WTC11 (cell line): ENCODE measurements at places on chromosomes 2 and 18. TPM values are rescaled to one million over a fixed set of nuclear protein-coding genes. Genes with fewer than 3 reads are reported as not detected.

GRCh38 chr2:172712251-172712650 is 23.4 kb upstream of the RAPGEF4 start:
- no peaks in the 10 kb centered on the region for H3K4me1 ChIP-seq
- H3K27ac ChIP-seq: no peak overlapping the region
- no peak for DNase-seq

DNA sequence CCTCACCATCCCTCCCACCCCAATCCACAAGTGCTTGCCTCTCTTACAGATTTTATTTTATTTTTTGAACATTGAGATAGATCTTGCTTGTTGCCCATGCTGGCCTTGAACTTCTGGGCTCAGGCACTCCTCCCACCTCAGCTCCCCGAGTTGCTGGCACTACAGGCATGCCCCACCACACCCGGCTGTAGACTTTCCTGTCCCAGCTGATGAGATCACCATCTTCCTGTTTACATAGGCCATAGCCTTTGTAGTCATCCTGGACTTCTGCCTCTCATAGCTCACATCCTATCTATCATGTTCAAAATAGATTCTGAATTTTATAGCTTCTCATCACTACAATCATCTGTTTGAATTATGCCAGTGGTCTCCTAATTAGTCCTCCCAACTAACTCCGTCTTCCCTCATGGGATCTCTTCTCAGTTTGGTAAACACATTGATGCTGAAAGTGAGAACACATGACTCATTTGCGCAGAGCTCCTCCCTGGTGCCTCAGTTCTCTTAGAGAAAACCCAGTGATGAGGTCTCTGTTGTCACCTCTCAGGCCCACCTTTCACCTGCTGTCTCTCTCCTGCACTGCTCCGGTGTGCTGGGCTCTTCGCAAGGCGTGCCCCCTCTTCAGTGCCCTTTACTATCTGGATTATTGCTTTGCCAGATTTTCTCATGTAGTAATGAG is 243.0 kb downstream of the ZNF407 start:
- H3K36me3 ChIP-seq: no peaks in the 10 kb centered on the region
- H3K4me1 ChIP-seq: peaks cover 21% of the 10 kb centered on the region
- no peak overlapping the region for H3K27ac ChIP-seq
- H3K27me3 ChIP-seq: no peaks in the 10 kb centered on the region

DNA sequence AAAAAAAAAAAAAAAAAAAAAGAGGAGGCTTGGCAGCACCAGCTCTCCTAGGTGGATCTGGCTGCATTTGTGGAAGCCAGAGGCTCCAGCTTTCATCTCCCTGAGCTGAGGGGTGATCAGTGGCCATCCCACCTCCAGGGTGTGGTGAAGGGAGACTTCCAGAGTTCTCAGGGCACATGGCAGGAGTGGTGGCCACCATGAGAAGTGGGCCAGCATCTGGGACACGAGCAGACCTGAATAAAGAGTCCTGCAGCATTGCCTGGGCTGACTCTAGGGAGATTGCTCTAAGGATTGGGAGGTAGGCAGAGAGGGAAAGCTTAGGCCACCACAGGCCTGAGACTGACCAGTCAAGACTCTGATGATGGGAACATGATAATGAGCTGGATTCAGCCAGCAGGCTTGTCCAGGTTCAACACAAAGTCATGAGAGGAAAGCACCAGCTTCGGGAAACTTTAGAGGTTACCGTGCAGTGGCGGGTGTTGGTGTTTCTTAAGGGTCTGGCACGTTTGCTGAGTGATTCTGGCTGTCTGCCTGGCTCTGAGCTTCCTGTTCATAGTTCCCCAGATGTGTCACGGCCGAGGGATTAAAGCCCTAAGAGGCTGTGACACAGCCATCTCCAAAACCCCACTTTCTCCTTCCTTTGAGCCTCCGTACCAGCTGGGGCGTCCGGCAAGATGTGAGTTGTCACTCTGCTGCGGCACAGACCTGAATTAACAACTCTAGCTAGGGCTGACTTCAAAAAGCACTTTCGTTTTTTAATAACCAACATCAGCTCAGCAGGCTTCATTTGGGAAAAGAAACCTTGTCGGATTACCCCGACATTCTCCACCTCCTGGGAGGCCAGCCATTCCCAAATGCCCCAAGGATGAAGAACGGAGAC is 38.3 kb upstream of the IL1R1 start:
- no peak for DNase-seq
- H3K27ac ChIP-seq: no peak overlapping the region
- no peaks in the 10 kb centered on the region for H3K4me1 ChIP-seq
- no peak overlapping the region for H3K4me3 ChIP-seq
- no peaks in the 10 kb centered on the region for H3K27me3 ChIP-seq

DNA sequence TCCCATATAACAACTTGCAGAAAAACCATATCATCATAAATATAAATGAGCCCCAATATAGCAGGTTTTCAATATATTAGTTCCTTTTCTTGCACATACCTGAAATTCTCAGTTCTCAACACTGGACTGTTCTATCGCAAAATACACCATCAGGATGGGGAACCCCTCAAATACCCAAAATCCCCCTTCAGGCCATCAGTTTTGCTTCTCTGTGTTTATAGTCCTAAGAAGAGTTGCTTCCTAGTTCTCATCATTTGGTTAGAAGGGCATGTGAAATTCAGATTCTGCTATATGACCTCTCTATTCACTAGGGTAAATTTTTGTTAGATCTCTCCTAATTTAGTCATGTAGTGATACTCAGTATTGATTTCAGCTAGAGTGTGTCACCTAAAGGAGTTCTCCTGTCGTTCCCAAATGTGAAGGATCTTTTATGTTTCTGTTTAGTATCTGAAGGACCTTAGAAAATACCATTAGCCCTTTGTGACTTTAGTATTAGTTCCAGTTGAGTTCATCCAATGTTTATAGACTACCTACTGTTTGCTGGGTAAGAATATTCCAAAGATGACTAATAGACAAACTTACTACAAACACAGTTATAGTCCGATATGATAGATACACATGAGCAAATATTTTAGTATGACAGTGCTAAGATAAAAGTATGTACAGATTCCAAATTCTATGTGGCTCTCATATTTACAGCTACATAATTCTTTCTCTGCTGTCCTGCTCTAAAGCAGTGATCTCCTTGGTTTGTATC is 115.8 kb downstream of the TTC27 start:
- no peak overlapping the region for H3K4me3 ChIP-seq
- DNase-seq: no peak
- H3K27me3 ChIP-seq: no peaks in the 10 kb centered on the region
- H3K4me1 ChIP-seq: no peaks in the 10 kb centered on the region; the same call in 1 of the 2 replicates
- H3K27ac ChIP-seq: no peak overlapping the region
- H3K36me3 ChIP-seq: no peaks in the 10 kb centered on the region

- no peak overlapping the region for H3K4me3 ChIP-seq
- no peak for DNase-seq
- peaks cover 20% of the 10 kb centered on the region for H3K4me1 ChIP-seq
- peaks cover 2% of the 10 kb centered on the region for H3K27me3 ChIP-seq
Observed at GRCh38 chr2:173232956-173233744, 121.5 kb upstream of the CDCA7 start.

- no peak for DNase-seq
- H3K4me3 ChIP-seq: no peak overlapping the region
- no peak overlapping the region for H3K27ac ChIP-seq
- peaks cover 7% of the 10 kb centered on the region for H3K4me1 ChIP-seq
Observed at GRCh38 chr2:102235042-102235473, 48.2 kb downstream of the IL1RL2 start.

DNA sequence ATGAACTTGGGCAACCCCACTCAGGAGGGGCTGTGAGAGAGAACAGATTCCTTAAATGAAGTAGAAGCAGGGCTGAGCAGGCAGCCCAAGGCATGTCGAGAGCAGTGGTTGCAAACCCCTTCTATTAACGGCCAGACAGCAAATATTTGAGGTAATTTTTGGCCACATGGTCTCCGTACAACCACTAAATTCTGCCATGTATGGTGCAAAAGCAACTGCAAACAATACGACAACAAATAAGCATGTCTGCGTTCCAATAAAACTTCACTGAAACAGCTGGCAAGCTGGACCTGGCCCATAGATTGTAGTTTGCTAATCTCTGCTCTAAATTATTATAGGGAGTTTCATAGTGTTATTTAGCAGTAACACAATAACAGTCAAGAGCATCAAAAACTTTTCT is 217.0 kb upstream of the ZNF521 start:
- peaks cover 14% of the 10 kb centered on the region for H3K36me3 ChIP-seq
- no peak for DNase-seq
- no peak overlapping the region for H3K4me3 ChIP-seq

DNA sequence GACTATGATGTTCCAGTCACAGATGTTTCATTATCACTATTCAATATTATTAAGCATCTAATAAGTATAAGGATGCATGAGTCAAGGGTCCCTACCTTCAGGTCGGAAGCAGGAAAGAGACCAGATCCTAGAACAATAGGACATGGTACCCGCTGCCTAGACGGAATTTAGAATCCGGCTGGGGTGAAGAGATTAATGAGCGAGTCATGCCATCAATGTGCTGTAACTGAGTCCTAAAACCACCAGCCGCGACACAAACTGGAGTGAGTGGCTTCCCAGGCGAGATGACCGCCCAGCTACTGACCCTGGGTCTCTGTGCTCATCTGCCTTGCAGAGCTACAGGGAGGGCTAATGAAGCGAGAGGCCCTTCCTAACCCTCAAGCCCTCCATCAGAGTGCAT is 73.6 kb downstream of the DNMT3A start:
- no peak overlapping the region for H3K4me3 ChIP-seq
- no peaks in the 10 kb centered on the region for H3K36me3 ChIP-seq
- DNase-seq: no peak
- H3K27ac ChIP-seq: no peak overlapping the region

Gene ATP6V1C2
- 0.42 to 1.9 TPM (median 1.2 TPM) in 3 replicates for total RNA-seq

- H3K27ac ChIP-seq: no peak overlapping the region
- H3K27me3 ChIP-seq: no peaks in the 10 kb centered on the region; the same call in 1 of the 2 replicates
- no peak overlapping the region for H3K4me3 ChIP-seq
Observed at GRCh38 chr2:71743995-71744675, 290.8 kb downstream of the DYSF start.

GRCh38 chr2:113134717-113135116 is 7.3 kb downstream of the IL1RN start:
- no peaks in the 10 kb centered on the region for H3K36me3 ChIP-seq
- no peaks in the 10 kb centered on the region for H3K27me3 ChIP-seq
- H3K4me1 ChIP-seq: no peaks in the 10 kb centered on the region
- no peak overlapping the region for H3K4me3 ChIP-seq
- no peak overlapping the region for H3K27ac ChIP-seq

- no peak for DNase-seq
- no peak overlapping the region for H3K27ac ChIP-seq
- H3K4me3 ChIP-seq: no peak overlapping the region
- H3K4me1 ChIP-seq: peaks cover 12% of the 10 kb centered on the region
- no peaks in the 10 kb centered on the region for H3K27me3 ChIP-seq
Observed at GRCh38 chr18:33540392-33540791, 37.6 kb upstream of the ASXL3 start.

GRCh38 chr18:42446195-42446594 is 491.2 kb downstream of the PIK3C3 start:
- H3K27me3 ChIP-seq: no peaks in the 10 kb centered on the region
- DNase-seq: no peak
- peaks cover 37% of the 10 kb centered on the region for H3K36me3 ChIP-seq
- no peak overlapping the region for H3K4me3 ChIP-seq
- H3K27ac ChIP-seq: no peak overlapping the region

GRCh38 chr2:226172939-226173338 is 626.7 kb downstream of the IRS1 start:
- peaks cover 5% of the 10 kb centered on the region; the same call in 1 of the 2 replicates for H3K36me3 ChIP-seq
- no peak overlapping the region for H3K4me3 ChIP-seq
- DNase-seq: no peak
- H3K4me1 ChIP-seq: peaks cover 6% of the 10 kb centered on the region; the same call in 1 of the 2 replicates
- no peaks in the 10 kb centered on the region for H3K27me3 ChIP-seq

Gene BCL2
- total RNA-seq: 2.2 to 2.6 TPM (median 2.3 TPM) in 3 replicates

Gene PREB
- total RNA-seq: 56.7 to 69.2 TPM (median 56.7 TPM) in 3 replicates

Gene APCDD1
- 5.3 to 7.1 TPM (median 5.5 TPM) in 3 replicates for total RNA-seq

DNA sequence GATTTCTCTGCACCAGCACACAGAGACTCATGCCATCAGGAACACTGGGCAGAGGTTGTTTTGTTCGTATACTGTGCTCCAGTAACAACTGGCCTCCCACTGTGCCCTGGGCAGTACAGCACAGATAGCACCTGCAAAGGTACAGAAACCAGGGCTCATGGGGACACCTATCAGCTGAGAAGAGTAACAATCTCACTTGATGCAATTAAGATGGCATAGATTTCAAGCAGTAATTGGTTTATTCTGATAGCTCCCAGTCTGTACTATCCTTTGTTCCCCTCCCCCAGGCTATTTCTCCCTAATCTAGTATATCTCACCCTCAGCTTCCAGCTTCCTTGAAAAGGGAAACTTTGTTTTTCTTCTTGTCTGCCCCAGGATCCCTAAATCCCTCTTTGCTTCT is 343.9 kb upstream of the MMADHC start:
- no peak overlapping the region for H3K27ac ChIP-seq
- no peak overlapping the region for H3K4me3 ChIP-seq
- DNase-seq: no peak
- no peaks in the 10 kb centered on the region for H3K27me3 ChIP-seq

Gene COX5B
- 317 to 346 TPM (median 331 TPM) in 3 replicates for total RNA-seq

DNA sequence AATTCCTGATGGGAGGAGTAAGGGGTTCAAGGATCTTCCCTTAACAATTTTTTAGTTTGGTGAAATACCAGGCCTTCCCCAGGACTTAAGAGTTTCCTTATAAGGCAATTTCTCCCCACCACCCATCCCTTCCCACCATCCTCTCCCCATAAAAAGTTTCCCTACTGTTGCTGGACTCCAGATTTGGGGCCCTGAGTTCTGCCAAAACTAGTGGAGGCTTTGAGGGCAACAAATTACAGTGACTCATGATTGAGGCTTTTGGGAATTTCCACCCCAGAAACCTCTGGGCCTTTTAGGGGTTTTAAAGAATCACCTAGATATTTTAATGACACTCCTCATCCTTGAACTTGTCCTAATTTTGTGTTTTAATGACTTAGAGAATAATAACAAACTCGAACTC is 14.3 kb upstream of the EN1 start:
- no peak for DNase-seq
- H3K27ac ChIP-seq: no peak overlapping the region
- no peak overlapping the region for H3K4me3 ChIP-seq
- H3K36me3 ChIP-seq: no peaks in the 10 kb centered on the region
